ENCODE measurements at places on chromosomes 12 and 14.

GRCh38 chr14:86780876-86781510 lies 1212.0 kb downstream of the GALC start:
- DNase-seq, result no peak

DNA sequence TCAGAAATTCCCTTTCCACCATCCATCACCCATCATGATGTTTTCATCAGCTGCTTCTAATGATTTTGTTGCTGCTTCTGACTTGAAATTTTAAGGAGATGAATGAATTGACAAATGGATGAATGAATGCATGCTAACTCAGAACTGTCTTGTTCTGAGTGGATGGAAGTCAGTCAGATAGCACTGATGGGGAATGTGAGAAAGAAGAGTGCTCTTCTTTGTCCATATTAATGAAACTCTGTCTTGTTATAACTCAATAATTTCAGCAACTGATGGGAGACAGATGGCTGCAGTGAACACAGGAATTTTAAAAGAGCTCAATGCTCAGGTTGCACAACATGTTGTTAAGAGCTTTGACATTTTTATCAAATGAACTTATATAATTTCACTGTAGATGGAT lies 422.0 kb downstream of the TRHDE start:
- DNase-seq, result no peak

GRCh38 chr12:52367876-52368275 lies 595 bp upstream of the KRT85 start:
- no peak for DNase-seq

GRCh38 chr12:93851257-93851671 lies 174.1 kb downstream of the CRADD start:
- DNase-seq, result no peak

DNA sequence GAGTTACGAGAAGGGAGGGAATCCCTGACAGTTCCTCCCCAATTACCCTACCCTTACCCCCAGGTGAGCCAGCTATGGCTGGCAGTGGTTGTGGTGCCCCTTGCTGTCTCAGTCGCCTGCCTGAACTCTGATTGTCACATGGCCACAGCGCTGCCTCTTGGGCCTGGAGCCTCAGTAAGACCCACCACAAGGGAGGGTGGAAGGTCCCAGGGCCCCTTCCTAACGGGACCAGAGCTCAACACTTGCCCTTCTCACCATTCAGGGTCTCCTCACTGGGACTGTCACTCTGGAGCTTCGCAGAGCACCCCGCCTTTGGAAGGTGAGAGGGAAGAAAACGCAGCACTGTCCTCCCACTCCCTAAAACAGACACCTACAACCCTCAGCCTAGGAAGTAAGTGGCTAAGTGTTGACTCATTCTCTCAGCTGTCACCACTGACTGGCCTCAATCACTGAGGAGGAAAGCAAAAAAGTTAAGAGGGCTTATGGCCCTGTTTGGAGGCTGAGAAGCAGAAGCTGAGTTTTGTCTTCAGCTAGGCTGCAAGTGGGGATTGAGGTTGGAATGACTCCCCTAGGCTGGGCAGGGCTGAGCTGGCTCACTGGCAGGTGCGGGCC lies 1.0 kb downstream of the TMEM253 start:
- no peak for DNase-seq

DNA sequence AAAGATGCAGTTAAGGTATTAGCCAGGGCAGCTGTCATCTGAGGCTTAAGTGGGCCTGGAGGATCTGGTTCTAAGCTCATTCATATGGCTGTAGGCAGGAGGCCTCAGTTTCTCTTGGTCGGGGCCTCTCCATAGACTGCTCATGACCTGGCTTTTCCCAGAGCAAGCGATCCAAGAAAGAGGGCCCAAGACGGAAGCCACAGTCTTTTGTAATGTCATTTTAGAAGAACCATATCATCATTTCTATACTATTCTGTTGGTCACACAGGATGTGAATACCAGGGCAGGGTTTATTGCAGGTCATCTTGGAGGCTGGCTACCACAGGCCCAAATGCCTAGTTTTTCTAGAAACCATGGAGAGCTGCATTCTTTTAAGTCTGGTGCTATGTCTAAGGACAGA lies 47.7 kb downstream of the GNG2 start:
- no peak for DNase-seq

DNA sequence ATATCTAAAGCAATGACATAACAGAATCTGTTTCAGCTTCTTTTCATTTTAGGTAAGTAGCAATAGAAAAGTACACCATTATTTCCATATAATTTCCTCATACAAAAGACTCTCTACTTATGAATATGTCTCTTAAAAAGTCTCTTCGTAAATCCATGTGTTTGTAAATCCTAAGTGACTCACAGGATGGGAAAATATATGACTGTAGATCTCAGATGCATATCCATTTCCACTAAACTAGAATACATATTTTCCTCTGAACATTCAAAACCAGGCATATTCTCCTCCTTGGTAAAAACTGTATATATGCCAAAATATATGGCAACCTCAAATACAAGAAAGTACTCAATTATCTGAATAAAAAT lies 93.6 kb downstream of the TXNDC16 start:
- DNase-seq, result no peak

DNA sequence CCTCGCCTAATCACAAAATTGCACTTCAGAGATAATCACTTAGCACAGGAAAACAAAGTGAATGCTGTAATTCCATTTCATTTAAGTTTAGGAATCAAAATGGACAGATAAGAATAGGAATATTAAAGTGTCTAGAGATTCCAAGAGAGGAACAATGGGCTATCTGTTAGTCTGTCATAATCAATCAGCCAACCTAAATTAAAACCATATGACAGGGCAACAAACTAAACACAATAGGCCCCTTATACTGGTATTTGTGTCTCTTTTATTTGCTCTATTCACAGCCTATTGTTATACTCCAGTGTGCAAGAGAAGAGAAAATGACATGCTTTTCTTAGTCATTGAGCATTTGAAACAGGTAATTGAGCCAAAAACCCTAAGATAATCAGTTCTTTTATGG lies 259.4 kb downstream of the PRKD1 start:
- DNase-seq, result peak; percentile 82

DNA sequence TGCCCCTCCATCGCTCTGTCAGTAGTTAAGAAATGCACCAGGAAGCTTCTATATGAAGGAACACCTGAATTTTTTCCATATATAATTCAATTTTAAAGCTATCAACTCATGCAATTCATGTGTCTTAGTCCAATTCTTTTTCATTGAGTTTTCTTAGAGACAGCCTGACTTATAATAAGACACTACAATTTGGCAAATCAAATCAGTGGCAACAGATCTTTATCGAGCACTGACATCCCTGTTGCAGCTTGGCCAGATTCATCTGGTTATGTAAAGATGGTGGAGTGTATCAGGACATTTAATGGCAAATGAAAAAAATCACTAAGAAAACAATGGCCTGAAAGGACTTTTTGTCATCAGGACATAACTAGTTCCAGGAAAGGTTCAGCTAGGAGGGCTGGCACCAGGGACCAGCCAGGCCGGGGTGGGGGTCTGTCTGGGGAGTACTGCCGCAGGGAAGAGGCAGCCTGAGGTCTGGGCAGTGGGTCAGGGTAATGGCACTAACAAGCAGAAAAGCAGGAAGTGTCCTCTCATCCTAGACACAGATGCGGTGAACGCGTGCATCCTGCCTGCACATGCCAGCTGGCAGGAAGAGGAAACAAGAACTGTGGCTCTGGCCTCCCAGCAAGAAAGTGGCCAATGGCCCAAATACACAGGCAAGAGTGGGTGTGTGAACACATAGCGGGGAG lies 100.5 kb upstream of the LMNTD1 start:
- no peak for DNase-seq

DNA sequence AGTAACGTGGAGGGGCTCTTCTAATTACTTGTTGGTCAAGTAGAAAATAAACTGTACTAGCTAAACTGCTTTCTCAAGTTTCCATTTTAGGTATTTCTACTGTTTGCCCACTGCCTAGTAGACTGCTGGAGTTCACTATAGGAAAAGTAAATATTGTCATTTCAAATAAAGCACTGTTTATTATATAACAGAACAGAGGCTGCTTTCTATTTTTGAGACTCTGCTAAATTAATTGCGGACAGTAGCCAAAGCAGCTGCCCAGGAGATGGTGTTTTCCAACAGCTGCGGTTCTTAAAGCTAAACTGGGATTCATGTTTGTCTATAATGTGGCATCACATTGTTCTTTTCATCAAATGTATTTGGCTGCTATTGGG lies 15.9 kb upstream of the SIX1 start:
- no peak for DNase-seq

DNA sequence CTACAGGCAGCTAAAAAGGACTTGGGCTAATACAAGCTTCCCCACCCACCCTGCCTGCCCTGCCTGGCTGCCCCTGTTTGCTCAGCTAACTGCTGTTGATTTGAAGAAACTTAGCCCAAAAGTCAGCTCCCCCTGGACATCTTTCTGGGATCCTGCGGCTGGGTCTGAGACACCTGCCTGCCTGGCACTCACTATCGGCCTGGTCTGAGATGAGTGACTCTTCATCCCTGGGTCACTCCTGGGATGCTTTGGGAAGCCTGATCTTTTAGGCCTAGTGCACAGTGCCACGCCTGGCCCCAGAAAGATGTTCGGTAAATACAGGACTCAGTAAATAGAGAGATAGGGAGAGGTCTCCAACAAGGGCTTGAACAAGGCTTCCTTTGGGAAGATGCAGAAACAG lies 211.3 kb upstream of the DIO3 start:
- no peak for DNase-seq

DNA sequence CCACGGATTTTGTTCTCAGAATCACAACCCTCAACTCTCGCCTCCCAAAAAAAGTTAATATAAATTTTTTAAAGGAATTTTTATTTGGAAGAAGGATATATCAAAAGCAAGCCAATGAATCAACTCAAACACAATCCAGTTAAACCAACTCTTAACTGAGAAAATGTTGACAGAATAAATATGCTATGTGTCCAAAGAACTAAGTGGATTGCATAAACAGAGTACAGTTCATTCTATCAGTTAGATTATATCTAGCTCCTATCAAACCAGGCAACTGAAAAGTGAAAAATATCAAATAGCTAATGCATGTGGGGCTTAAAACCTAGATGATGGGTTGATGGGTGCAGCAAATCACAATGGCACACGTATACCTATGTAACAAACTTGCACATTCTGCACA lies 16.6 kb downstream of the SLC41A2 start:
- no peak for DNase-seq

DNA sequence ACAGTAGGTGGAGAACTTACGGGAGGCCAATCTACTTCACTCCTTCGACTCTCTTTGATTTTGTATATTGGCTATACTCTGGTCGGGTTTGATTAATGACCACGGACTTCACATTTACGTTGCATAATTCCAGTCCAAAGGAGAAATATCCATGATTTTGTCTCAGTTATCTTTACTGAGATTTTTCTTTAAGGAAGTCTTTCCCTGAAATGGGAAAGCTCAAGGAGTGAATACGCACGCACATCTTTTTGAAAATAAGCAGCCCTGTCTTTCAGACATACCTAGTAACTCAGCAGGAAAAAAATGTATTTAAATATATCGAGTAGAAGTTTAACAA lies 5.7 kb upstream of the ALX1 start:
- DNase-seq, result no peak

DNA sequence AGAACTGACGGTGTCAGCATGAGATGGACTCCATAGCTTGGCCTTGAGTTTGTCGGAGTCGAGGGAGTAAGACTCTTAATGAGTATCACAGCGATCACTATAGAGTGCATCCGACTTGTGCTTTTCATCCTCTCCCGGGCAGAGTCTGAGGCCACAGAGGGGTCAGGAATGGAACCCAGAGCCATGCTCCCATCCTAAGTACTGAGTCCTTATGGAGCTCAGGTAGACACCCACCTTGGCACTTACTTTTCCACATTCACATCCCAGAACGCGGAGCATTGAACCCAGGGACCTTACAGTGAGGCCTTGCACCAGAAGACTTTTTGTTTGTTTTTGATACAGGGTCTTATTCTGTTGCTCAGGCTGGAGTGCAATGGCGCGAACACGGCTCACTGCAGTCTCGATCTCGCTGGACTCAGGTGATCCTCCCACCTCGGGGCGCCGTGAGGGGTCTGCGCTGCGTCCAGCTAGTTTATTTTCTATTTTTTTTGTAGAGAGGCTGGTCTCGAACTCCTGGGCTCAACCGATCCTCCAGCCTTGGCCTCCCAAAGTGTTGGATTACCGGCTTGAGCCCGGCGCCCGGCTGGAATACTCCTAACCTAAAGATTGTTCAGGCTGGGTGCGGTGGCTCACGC lies 719 bp upstream of the SRSF9 start:
- DNase-seq, result no peak

GRCh38 chr14:51657762-51658161 lies 6.1 kb downstream of the FRMD6 start:
- no peak for DNase-seq

All from NCI-H1436 (cell line).